Activated CD4-positive, alpha-beta T cell treated with anti-CD3 and anti-CD28 coated beads for 4 hours (primary cell): ENCODE measurements at places on chromosomes 3 and 15.
A peak's percentile ranks its signal among the peaks of the same experiment; 100 is the strongest.

DNA sequence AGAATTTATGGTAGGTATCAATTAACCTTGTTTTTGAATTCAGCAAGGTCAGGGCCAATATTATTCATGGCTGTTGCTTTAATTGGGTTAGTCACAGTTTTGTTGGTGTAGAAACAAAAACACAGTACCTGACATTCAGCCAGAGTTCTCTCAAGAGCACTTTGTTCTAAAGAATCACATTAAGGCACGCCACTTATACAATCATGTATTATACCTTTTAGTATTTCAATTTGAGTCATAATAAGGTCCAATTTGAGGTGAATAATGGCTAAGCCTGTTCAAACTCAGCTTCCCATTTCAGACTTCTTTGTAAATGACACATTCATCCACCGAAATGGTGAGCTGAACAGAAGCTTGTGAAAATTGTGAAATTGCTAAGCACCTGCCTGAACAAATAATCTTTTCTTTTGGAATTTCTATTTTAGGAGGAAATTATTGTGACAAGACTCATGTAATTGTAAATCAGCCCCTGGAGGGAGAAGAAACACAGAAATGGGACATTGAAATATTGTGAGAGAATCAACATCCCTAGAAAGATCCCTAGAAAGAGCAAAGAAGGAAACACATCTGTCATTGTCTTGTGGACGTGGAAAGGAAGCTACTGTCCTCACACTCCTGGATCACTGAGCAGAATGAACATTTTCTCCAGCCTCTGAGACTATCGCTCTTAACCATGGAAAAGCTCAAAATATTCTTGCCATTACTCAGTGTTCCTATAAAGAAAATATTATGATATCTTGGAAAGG is 29.3 kb downstream of the RIOX2 start:
- DNase-seq, result no peak

DNA sequence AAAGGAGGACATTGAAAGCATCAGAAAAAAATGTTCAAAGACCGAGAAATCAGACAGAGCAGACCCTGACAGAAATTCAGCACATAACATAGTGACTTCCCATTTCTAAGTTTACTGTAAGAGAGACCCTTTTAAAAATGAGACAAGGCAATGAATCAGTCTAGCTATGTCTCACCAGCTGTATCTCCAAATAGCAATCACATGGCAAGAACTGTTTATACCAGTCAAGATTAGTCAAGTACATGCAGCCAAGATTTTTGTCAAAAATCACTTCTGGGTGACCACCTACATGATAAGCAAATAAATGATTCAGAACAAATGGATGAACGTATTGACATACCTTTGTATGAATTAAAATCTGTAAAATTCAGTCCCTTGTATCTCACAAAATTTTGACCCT is 138.0 kb downstream of the DTWD1 start:
- DNase-seq, result no peak

- no peak for DNase-seq
Observed at GRCh38 chr15:41560572-41560874, 1.5 kb downstream of the TYRO3 start.

- DNase-seq, result no peak
Observed at GRCh38 chr3:51773529-51774056, 5.4 kb downstream of the IQCF6 start.

GRCh38 chr15:92619145-92620101 is 36.2 kb downstream of the FAM174B start:
- no peak for DNase-seq

DNA sequence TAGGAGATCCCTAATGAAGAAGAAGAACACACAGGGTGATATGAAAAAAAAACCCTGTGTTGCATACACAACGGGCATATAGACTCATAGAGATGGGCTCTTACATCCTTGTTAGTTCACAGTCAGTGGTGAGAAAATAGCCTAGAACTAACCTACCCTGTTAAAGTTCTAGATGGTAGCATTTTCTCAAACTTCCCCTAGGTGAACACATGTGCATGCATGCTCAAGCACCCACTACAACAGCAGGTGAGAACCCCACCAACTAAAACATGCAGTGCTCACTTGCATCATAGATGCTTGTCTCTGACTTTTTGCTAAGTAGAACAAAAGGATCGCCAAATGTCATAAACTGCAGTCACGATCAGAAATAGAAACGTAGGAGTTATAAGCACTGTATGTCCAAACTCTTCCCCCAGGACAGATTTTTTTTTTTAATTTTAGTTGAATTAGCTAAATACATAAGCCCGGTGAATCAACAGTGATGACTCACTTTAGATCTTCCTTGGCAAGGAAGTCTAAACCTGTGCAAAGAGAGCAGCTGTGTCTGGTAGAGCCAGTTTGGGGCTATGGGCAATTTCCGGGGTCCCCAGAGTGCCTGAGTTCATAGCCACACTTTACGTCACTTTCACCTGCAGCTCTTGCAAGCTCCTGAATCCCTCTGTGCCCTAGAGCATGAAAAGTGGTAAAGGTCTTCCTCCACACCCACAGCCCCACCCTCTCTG is 96.2 kb upstream of the SEMA6D start:
- no peak for DNase-seq

- no peak for DNase-seq
Observed at GRCh38 chr3:30492322-30493192, 113.8 kb upstream of the TGFBR2 start.

DNA sequence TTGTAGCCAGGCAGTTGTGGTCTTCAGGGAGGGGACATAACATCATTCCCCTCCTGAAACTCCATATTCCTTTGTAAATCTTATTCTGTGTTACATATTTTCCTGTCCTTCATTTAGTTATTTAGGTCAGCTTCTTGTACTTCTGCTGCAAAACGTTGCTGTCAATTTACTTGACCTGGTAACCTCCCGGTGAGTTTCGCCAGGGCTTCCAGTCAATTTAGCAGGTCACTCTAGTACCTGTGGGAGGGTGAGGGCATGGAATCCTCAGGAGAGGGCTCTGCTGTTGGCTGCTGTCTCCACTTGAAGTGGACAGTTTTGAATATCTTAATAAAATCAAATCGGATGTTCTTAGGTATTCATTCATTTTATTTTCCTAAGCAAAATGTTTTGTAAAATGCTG is 29.6 kb downstream of the FNDC3B start:
- DNase-seq, result no peak

DNA sequence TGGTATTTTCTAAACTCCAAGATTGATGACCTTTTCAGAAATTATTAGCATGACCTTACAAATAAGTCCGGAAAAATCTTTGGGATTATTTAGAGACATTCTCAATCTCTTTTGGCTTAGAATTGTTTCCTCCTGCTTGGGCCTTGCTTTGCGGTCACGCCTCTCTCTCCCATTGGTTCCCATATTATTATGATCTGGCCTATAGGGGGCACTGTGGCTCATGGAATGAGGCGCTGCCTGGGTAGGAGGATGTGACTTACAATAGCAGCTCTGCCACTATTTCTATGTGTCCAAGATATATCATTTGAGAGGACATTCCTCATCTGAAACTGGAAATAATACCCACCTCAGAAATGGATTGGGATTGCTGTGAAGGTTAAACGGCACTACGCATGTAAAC is 464.9 kb downstream of the MFSD1 start:
- DNase-seq, result no peak

GRCh38 chr3:174792864-174793263 is 66.3 kb upstream of the NAALADL2 start:
- no peak for DNase-seq

- DNase-seq, result no peak
Observed at GRCh38 chr3:5429517-5429890, 242.0 kb downstream of the EDEM1 start.

GRCh38 chr3:23406601-23407000 is 203.5 kb downstream of the UBE2E2 start:
- no peak for DNase-seq

DNA sequence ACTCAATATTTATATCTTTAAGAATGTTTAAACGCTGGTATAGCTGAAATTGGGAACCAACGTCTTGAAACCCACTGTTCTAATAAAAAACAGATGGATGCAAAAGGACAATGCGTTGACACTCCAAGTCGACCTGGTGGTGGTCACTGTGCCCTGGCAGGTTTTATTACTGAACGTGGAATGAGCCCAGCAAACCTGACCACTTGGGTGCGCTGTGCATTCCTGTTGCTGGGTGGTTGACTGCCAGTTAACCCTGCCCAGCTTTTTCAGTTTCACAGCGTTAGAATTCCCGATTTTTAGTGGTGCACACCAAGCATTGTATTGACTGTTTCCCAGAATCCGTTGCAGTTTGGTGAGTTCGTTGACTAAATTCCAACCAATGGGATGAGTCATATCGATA is 384.4 kb downstream of the OCA2 start:
- no peak for DNase-seq

GRCh38 chr15:80489030-80489594 is 84.9 kb downstream of the ARNT2 start:
- DNase-seq, result no peak

GRCh38 chr3:141294301-141294700 is 62.7 kb downstream of the PXYLP1 start:
- DNase-seq, result no peak

DNA sequence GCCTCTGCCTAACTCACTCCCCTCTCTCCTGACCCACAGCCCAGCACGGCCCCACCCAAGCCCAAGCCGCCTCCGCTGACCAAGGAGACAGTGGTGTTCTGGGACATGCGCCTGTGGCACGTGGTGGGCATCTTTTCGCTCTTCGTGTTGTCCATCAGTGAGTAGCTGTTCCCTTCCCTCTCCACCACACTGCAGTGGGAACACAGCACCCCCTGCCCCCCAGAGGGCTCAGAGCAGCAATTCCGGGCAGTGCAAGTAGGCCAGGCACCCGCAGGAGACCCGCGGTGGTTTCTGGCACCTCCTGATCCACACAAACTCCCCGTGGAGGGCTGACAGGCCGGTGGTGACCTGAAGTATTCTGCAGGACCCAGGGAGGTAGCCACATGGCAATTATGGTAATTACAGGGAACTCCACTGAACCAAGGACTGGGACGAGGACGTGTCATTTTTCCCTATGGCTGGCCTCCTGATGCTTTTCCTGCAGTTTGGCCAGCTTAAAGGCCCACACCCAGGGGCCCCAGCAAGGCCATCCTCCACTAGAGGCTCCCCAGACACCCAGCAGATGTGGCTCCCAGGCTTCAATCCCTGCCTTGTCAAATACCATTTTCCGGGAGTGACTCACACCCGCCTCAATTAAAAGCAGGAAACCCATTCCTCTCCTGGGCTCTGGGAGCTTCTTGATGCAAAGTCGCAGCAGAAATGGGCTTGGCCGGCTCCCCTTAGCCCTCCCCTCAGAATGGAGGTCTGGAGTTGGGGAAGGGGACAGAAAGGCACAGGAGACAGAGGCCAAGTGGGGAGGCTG is 4.8 kb downstream of the TMIE start:
- no peak for DNase-seq

GRCh38 chr3:113166719-113167492 is 44.5 kb upstream of the BOC start:
- no peak for DNase-seq

GRCh38 chr3:98769448-98769847 is 6.3 kb downstream of the ST3GAL6 start:
- no peak for DNase-seq

GRCh38 chr3:129558081-129558771 is 15.3 kb downstream of the H1-8 start:
- DNase-seq, result no peak

DNA sequence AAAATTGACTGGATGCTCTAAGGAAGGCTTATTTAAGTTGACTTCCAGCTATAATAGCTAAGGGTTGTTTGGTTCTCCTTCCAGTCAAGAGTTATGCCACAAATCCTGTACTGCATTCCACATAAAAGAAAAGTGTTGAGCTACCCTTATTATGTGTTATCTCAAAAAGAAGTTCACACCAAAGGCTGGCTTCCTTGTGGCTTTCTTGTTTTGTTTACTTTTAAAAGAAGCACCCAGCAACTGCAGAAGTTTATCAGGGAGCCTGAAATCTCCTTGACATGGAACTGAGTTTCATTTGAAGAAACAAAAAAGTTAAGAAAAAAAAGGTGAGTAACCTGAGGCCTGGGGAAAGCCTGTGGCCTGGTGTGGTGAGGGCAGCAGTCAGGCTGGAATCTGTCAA is 10.2 kb downstream of the MGLL start:
- DNase-seq, result no peak

GRCh38 chr3:87771337-87772192 is 287.2 kb downstream of the CGGBP1 start:
- peak; percentile 7 for DNase-seq

GRCh38 chr3:192177383-192177782 is 550.0 kb downstream of the FGF12 start:
- DNase-seq, result no peak

DNA sequence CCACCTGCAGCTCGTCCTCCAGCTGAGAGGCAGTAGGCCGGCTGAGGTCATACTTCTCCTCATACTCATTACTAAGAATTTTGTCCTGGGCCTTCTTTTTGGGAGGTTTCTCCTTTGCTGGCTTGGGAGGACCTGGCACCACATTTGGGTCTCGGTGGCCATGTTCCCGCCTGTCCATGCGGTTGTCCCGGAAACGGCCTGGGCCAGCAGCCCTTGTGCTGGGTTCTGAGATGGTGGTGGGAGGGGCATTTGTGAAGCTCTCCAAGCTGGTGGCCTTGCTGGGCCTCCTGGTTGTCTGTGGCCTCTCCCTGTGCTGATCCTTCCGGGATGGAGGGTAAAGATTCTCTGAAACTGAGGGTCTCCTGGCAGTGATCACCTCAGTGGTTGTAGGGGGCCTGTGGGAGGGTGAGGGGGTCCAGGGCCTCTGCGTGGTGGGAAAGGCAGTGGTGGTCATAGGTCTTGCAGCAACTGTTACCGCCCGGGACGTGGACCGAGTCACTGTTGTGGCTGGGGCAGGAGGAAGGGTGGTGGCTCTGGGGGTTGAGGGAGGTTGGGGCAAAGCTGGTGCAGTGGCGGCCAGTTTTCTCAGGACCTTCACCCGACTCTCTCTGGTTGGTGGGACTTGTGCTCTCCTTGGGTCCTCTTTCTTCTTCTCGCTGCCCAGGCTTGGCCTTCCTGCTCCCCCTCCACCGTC is 2.5 kb downstream of the CCDC80 start:
- DNase-seq, result no peak

- no peak for DNase-seq
Observed at GRCh38 chr3:189947948-189948723, 172.6 kb downstream of the P3H2 start.

DNA sequence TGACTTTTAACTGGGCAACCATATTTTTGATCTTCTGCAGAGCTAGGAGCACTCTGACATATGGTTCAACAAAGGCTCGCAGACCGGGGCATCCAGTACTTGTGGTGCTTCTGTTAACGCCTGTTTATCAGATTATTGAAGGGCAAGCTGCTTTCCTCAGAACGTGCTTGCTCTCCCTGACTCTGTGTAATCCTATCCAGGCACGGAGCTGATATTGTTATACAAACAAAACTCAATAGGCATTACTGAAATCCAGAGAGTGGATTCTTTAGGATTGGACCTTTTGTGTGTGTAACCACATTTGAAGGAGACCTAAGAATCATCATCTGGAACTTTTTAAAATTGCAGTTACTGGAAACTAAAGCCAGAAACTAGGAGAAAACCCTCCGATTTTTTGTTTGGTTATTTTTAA is 246.5 kb downstream of the PTPRG start:
- no peak for DNase-seq

DNA sequence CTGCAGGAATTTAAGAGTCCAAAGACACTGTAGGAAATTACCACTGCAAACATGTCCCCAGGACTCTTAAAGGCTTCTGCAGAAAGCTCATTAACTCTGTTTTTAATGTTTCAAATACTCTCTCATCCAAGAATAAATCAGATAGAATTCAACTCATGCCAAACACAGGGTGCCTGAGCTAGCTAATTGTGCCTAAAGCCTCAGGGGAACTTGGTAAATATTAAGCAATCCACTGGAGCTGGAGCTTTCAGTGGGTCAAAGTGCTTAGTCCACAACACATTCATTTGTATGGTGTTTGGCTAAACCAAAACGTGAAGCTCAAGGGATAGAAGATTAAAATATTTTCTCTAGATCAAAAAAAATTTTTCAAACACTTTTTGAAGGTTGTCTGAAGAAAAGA is 131.4 kb downstream of the THRB start:
- no peak for DNase-seq
